ENCODE measurements at places on chromosomes 6 and 20. TPM values are rescaled to one million over a fixed set of nuclear protein-coding genes. Genes with fewer than 3 reads are reported as not detected.

Gene SNAP25
- 18.9 TPM for total RNA-seq

Gene TTPAL
- total RNA-seq, result 11.3 TPM

Gene RNF144B
- 0.31 TPM for total RNA-seq

Gene KCNK15
- total RNA-seq, result 0.32 TPM

Gene BTNL2
- not detected for total RNA-seq

Gene PNLDC1
- not detected for total RNA-seq

Gene OR2B6
- 0.14 TPM for total RNA-seq

Gene LKAAEAR1
- 2.0 TPM for total RNA-seq

Gene EDN3
- 1.8 TPM for total RNA-seq

Gene PRSS16
- total RNA-seq, result 2.5 TPM

Data from A549 treated with GW870086 at 1 μM for 4 hours (cell line).